ENCODE measurements at places on chromosomes 12 and 14.
A peak's percentile ranks its signal among the peaks of the same experiment; 100 is the strongest.

GRCh38 chr14:53542732-53543131 is 389.6 kb upstream of the DDHD1 start:
- DNase-seq: no peak

DNA sequence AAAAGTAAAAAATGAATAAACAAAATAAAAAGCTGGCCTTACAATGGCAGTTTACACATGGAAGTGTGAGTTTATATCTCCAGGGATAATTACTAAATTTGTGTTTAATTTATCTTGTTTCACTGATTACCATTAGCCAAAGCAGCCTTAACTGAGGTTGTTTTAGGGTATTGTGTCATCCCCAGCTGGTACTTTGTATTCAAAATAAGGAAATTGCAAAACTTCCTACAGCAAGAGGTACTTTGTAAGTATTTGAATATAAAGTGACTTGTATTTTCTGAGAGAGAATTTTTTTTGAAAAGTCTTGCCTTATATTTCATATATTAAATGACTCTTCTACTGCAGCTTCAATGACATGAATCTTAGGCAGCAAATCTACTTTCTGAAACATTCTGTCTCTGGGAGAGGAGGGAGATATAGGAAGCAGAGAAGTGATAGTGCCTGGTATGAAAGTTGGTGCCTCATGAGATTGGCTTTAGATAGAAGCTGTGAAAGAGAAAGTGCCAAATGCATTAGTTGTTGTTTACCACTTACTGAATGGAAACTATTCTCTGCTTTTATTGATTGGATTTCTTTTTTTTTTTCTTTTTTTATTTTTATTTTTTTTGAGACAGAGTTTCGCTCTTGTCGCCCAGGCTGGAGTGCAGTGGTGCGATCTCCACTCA is 6.7 kb downstream of the FNTB start:
- DNase-seq: no peak

GRCh38 chr12:21676776-21677175 is 19.1 kb upstream of the LDHB start:
- no peak for DNase-seq

DNA sequence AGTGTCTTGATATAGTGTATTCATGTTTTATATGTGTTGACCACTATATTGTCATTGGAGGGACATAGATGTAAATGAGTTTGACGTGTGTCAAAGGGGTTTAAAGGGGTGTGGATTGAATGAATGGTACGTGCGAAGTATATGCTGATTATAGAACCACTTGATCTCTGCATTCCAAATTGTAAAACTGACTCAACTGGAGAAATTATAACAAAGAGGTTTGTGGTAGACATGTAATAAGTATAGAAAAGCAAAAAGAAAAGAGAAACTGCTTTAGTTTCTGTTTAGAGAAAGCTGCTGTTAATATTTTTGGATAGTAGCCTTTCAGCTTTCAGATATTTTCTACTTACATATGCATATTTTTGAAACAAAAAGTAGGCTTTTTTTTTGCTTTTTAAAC is 8.9 kb upstream of the MYRFL start:
- no peak for DNase-seq

DNA sequence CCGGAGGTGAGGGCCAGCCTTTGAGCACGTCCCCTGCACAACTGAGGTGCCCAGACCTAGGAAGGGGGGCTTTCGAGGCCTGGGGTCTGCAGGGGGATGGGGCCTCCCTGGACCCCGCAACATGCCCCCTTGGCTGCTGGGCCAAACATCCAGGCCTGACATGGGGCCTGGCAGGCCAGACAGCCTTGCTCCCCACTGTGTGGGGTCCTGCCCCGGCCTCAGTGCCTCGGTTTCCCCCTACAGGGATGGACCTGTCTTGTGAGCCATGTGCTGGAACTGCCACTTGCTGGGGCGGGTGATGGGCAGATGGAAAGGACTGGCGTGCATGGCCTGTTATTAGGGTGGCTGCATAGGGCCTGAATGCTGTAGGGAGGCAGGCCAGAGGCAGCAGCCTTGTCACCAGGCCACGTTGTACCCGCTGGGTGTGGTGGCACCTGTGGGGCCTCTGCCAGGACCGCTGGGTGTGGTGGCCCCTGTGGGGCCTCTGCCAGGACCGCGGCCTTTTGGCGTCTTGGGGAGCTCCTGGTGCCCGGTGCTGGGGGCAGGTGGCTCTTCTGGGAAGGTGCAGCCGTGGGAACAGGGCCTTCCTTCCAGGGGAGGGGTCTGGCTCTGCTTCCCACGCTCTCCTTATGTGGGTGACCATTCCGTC is 20.4 kb downstream of the ASPG start:
- DNase-seq: peak; percentile 1

DNA sequence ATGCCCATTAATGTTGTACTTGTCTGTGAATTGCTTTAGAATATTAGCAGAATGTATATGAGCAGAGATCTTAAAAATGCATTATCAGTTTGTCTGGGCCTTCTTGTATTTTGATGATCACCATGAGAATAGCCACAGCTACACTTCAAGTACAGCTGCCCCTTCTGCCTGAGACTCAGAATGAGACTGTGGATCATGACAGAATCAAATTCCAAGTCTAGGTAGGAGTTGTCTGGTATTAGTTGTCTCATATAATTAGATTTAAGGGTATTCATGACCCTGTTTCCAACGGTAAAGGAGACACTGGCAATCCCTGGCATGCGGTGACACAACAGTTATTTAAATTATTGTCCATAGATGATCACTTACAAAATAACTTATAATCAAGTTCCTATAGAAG is 18.3 kb upstream of the SMIM10L1 start:
- no peak for DNase-seq

GRCh38 chr14:50551877-50552276 is 8.1 kb upstream of the ATL1 start:
- DNase-seq: no peak

DNA sequence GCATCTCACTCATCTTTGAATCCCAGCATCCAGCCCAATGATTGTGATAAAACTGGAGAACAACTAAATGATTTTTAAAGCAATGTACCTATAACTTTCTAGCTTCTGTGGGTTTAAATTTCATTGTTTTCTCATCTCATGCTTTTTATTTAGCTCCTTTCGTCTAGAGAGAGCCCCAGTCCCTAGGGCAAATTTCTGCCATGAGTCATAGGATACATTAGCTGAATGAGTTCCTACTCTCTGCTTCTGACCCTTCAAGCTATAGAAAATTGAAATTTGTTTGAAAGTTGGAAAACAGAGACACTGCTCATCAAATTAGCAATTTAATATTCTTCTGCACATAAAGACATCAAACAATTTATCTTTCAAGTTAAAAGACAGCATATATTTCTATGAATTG is 113.9 kb downstream of the KIF21A start:
- DNase-seq: no peak

DNA sequence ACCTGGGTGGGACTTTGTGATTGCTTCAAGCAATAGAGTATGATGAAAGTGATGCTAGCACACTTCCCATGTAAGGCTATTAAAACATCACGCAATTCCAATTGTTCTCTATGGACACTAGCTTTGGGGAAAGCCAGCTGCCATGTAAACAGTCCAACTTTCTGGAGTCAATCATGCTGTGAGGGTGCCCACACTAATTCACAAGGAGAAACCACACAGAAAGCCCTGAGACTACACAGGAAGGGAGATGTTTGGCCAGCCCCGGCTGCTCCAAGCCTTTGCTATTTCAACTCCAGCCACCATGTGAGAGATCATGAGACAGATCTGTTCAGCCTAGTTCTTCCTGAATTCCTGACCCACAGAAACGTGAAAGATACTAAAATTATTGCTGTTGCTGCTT is 96.3 kb downstream of the ST8SIA1 start:
- no peak for DNase-seq

DNA sequence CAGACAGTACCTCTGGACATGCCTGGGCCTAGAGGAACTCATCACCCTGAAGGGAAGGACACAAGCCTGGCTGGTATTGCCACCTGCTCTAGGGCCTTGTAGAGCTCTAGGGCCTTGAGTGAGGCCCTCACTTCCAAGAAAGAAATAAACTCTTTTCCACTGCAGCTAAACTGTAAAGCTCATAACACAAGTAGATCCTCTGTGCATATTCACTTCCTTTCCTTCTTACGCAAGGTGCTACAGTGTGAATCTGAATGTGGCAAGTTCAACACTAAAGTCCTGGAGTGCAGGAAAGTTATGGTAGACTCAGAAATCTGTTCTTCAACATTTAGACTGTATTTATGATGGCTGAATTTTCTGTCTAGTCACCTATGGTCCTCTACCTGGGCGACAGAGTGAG is 14.5 kb downstream of the RNASE3 start:
- no peak for DNase-seq
